ENCODE measurements at places on chromosomes 12 and 14.

- no peak for DNase-seq
These were observed 255.3 kb downstream of the BMP4 start for GRCh38 chr14:53701108-53701875.

- peak; percentile 6 for DNase-seq
These were observed 9.8 kb upstream of the FERMT2 start for GRCh38 chr14:52960627-52961026.

- no peak for DNase-seq
These were observed 129.6 kb downstream of the SNAPC1 start for GRCh38 chr14:61891810-61892209.

DNA sequence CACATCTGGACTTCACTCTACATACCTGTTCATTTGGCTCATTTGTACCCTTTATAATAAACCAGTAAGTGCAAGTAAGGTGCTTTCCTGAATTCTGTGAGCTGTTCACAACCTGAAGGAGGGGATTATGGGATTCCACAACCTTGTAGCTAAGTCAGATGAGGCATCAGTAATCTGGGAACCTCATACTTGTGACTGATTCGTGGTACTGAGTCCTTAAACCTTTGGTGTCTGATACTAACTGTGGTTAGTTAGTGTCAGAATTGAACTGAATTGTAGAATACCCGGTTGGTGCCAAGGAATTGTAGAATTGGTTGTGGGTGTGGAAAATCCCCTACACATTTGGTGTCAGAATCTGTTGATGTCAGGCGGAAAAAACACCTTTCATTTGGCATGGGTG lies 83.4 kb downstream of the TMX1 start:
- DNase-seq = no peak

DNA sequence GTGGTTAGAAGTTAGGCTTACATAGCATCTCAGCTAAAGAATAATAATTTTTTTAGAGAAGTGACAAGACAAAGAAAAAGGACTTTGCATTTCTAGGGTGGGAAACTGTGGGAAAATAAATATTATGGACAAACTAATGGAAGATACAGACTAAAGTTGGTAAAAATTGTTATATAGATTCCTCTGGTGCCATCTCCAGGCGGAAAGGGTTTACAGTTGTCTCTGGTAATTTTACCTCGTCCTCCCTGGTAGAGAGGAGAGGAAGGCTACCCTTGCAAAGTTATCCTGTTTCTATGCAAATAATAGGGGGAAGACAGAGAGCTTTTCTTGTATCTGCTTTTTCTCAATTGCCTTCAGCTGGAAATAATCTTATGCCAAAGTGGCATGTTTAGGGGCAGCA lies 5.2 kb downstream of the OR11G2 start:
- DNase-seq = no peak

- no peak for DNase-seq
These were observed 32.4 kb downstream of the LMO3 start for GRCh38 chr12:16573398-16574077.

GRCh38 chr14:24876996-24877395 lies 173.0 kb downstream of the STXBP6 start:
- DNase-seq = no peak

DNA sequence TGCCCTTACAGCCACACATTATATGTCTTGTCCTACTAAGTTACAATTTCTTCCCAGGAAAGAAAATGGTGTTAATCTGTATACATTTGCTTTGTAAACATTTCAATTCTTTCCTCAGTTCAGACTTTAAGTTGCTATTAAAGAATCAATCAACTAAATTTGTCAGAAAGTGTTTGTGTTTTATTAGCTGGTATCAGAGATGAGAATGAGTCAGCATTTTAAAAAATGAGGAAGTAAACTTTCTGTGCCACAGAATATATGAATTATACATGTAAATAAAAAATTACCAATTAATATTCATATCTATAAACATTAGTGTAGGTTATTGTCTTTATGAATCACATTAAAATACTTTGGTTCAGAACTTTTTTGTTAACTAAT lies 82.0 kb downstream of the LMO3 start:
- no peak for DNase-seq

DNA sequence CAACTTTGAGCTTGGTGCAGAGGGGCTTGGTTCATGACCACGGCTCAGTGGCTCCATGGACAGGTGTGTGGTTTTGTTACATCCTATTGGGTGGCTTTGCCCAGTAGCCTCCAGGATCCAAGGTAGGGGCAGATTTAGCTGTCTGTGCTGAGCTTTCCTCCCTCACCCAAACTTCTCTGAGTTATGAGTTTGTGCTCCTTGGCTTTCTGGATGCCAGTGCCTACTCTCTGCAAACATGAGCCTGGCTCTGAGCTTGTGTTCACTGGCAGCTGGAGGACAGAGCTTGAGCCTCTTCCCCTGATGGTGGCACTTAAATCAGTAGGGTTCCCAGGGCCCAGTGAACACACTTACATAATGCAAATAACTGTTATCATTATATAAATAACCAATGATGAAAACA lies 45.3 kb upstream of the HECTD1 start:
- DNase-seq = no peak

GRCh38 chr12:78040111-78040510 lies 209.4 kb downstream of the NAV3 start:
- DNase-seq = no peak

GRCh38 chr14:74964787-74965485 lies 9.5 kb upstream of the PGF start:
- DNase-seq = no peak

DNA sequence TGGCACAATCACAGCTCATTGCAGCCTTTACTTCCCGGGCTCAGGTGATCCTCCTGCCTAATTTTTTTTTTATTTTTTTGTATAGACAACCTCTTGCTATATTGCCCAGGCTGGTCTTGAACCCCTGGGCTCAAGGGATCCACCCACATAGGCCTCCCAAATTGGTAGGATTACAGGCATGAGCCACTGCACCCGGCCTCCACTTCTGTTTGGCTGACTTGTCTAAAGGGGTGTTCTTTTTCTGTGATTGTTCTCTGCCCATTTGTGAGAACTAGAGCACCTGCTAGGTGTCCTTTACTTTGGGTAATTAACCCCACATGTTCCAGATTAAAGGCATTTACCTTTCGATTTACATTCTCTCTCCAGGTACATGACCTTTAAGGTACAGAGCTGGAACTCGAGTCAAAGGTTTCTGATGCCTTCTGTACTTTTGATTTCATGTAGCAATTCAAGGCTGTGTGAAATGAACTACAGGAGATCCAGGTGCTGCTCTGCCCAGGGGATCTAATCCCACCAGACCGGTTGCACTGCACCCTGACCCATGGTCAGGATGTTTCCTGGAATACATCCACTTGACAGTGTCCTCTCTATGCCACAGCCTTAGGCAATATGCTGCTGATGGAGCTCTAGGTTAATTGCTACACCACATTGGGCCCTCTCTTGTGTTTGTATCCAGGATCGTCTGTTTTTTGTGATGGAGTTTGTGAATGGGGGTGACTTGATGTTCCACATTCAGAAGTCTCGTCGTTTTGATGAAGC lies 163.6 kb downstream of the PRKCH start:
- DNase-seq = no peak

- DNase-seq = no peak
These were observed 9.3 kb downstream of the AMN start for GRCh38 chr14:102931580-102932285.

DNA sequence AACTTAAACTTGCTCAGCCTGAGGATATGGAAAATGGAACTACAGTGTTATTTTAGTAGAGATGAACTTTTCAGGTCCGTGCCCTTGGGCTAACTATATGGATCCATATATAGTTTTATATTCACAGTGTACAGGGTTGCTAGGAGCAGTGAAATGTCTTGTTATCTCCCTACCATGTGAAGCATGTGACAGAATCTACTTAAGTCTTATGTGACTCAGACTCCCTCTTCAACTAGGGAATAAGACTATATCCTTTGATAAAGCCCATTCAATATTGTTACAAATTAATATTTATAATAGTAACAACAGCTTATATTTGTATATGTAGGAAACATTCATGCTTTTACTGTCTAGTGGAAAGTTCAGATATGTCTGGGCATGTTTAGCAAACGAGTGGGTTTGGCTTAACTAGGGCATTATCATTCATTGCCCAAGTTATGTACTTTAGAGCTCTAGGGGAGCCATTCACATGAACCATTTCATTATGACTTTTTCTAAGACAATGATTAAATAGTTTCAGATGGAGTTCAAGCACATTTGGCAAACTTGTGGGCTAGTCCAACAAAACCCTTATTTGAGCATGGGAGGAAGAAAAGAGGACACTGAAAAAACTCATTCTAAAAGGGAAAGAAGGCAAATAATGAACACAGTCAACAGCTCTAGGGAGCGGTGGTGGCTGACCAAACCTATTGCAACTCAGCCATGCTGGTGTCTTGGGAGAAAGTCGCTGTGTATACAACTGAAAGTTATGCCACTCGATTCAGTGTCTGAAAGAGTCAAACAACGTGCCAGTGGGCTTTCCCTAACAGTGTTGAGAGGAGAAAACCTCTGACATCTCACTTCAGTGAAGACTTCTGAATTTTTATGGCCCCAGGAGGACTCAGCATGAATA lies 305.9 kb upstream of the G2E3 start:
- DNase-seq = no peak

DNA sequence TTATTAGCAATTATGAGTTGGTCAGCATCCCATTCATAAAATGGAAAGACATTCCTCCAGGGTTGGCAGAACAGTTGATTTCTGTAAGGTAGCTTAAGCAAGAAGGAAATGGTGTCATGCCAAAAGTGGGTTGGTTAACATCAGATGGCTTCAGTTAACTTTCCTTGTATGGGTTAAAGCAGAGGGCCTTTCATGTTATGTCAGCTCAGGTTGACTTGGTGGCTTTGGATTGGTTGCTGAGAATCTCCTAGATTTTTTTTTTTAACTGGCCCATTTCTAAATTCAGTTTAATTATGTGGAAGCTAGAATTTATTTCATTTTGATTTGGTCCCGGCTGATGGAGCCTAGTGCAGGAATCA lies 87.8 kb downstream of the BBS10 start:
- no peak for DNase-seq

DNA sequence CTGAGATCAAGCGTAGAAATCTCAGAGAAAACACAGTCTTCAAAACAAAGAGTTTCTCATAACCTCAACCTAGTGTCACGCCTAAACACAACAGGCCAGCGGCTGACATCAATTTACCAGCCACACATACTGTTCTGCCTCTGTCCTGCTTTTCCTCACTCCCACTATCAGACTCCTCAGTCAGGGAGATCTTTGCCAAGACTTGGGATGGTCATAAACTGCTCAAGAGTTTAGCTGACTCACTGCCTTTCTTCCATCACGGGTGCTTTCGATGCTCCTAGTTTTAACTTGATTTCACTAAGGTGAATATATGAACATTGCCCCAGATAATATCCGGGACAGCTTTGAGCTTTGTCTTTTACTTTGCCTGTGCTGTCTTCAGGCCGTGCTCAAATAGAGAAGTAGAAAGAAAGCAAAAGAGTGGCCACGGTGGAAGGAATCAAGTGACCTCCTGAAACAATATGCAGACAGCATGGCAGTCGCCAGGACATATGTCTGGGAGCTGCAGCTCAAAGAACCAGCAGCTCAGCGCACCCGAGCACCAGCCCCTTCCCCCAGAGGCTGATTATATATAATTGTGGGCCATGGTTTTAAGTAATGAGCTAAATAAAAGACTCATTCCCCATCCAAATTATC lies 12.1 kb downstream of the MDM1 start:
- DNase-seq = no peak

DNA sequence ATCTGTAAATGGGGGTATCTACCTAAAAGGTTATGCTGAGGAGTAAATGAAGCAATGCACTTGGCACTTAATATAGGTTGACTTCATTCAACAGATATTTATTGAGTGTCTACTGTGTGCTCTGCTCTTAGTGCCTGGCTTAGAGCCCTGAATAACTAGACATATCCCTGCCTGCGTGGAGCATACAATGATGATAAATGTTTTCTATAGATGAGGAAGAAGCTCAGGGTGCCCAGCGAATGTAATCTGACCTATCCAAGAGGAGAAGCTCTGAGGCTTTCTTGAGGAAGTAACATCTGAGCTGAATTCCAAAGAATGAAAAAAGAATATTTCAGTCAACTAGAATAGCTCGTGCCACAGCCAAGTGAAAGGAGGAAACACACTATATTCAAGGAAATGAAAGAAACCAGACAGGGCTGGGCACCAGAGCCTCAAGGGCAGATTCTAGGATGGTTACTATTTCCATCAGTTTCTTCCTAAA lies 17.9 kb upstream of the HIGD1C start:
- no peak for DNase-seq

DNA sequence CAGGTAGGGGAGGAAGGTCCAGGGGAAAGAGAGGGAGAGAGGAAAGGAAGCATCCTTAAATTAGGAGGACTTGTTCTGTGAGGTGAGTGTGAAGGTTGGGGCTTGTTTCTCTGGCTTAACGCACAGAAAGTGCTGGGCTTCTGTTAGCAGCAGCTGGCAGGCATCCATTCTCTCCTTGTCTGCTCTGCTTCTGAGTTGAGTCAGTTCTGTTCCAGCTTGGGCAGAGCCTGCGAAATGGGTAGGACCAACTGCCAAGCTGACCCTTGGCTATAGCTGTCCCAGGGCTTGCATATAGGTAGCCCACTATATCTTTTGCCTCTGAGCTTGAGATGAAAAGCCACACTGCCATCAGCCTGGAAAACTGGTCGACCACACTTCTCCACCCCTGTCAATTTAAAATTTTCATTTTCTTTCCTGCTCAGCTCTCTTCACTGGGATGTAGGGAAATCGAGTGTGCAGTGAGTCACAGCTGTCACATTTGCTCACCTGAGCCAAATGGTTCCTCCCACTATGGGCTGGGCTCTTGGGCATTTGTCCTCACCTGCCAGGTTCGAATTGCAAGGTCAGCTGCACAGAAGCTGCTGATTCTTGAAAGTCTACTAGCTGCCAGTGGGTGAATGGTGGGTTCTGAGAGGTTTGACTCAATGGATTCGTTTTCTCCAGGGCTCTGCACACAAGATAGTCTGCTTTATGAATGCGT lies 256.4 kb upstream of the PWP1 start:
- no peak for DNase-seq

DNA sequence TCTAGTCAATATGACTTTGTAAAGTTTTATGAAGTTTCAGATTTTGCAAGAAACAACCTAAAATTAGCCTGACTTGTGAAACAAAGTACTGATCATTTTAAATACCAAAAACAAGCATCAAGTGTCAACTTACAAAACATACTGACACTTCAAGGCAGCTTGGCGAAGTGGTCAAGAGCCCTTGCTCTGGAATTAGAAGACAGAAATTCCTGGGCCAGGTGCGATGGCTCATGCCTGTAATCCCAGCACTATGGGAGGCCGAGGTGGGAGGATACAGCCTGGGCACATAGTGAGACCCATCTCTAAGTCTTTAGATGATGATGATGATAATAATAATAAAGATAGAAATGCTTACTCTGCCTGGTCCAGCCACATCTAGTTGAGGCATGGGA lies 45.4 kb upstream of the NR2C1 start:
- DNase-seq = no peak

Data from activated CD4-positive, alpha-beta T cell treated with anti-CD3 and anti-CD28 coated beads, Interleukin-2, amount 50 U/mL, for 48 hours (primary cell).